ENCODE measurements at places on chromosomes 11 and 22.

GRCh38 chr11:47111318-47111804 is 65.3 kb downstream of the ARFGAP2 start:
- no peak for DNase-seq

DNA sequence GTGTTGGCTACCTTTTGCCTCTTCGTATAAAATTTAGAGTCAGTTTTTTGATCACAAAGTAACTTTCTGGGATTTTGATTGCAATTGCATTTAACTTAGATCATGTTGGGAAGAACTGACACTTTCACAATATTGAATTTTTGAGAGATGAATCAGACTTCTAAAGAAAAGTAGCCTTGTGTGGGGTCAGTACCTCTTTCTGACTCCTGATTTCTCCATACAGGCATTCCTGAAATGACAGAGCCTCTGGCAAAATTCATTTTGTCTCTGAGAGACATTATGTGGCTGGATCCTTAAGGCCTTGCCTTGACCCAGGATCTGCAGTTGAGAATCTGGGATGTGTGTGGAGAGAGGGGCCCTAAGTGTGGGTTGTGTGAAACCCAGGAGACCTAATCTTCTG is 37.8 kb downstream of the PPFIBP2 start:
- DNase-seq, result peak; percentile 24

GRCh38 chr22:22025320-22026156 is 43.0 kb upstream of the TOP3B start:
- no peak for DNase-seq

GRCh38 chr11:58625826-58626460 is 3.5 kb downstream of the CNTF start:
- no peak for DNase-seq

DNA sequence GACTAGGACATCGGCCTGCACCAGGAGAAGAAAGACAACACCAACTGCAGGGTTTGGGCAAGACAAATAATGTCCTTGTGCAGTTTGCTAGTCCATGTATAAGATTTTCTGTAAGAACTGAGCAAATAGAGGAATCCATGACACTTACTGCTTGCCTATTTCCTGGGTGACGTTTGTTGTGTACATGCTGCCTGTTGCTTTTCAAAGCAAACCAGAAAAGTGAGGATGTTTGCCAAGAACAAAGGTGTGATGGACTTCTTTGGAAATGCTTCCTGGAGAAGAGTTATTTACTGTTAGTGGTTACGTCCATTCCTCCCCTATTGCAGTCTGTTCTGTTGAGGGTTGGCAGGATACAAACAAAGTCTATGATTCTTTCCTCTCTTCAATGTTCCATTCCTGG is 126.5 kb downstream of the CASP12 start:
- no peak for DNase-seq

- peak; percentile 54 for DNase-seq
These were observed 64.7 kb upstream of the ASPHD2 start for GRCh38 chr22:26364066-26365015.

GRCh38 chr11:33706966-33707365 is 6.3 kb upstream of the C11orf91 start:
- DNase-seq, result no peak

GRCh38 chr11:67420646-67421429 is 5.4 kb downstream of the CARNS1 start:
- DNase-seq, result peak; percentile 99

DNA sequence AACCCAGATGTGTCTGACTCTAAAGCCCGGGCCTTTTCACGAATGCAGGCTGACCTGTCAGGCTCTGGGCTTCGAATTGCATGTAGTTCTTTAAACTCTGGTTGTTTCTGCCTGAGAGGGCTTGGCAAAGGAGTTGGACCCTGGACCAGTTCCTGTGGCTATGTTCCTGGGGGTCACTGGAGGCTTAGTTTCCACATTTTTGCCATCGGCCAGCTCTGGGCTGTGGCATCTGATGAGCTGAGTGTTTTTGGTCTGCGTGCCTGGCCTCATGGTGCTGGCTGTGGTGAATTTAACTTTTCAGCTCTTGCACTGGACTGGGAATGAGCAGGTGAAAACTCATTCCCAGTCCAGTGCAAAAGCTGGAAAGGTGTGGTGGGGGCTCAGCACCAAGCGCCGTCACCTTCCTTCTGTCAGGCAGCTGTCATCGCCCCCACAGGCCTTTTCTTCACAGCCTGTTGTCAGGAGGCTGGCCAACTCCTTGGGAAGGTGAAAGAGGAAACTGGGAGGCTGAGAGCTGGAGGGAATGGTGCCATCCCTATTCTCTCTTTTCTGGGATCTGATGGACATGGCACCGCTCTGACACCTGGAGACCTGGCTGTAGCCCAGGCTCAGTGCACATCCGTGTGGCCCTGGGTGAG is 123.6 kb downstream of the ADAMTS15 start:
- no peak for DNase-seq

DNA sequence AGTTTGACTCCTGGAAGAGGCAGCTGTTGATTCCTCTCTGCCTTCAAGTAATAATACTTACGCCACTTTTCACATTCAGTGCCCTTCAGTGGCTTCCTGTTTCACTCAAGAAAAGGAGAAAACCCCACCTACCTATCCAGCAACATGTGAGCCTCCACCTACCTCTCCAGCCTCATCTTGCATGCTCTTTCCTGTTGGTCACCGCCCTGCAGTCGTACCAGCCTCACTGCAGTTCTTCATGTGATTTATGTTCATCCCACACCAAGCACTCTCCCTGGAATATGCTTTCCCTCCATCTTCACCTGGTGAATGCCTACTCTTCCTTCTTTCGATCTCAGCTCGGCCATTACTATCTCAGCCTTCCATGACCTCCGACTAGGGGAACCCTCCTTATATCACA is 21.8 kb upstream of the YWHAH start:
- no peak for DNase-seq

DNA sequence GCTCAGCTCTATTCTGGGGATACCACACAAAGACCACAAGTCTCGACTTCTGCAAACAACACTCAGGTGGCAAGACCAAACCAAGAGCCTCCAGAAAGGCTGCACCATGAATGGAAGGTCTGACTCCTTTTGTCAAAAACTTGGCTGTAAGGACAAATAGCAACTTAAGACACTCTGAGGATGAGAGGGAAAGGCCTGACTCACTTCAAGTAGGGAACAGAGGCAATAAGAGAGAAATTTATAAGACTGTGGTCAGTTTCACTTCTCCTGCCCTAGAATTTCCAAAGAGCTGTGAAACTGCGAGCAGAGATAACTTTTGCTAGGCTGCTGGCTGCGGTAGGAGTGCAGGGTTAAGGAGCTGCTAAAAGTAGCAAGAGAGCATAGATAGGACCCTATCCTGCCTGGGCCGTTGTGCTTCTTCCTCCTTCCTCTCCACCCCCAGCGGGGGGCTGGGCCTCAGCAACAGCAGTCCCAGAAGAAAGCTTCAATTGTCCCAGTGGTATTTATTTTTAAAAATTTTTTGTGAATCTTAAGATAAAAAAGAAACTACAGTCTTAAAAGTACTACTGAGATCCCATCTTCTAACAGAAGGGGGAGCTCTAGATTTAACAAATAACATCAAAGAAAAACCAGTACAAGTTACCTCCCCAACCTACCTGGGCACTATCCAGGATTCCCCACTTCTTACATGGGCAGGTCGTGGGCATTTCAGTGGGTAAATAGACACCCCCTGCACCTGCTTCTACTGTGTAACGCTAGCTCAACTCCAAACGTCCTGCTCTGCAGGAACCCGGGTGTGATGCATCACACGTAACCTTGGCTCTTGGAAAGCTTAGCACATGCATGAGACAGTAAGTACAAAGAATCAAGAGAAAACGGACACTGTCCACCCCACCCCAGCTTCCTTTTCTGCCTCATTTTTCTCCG is 66.4 kb downstream of the SGSM3 start:
- DNase-seq, result peak; percentile 29

DNA sequence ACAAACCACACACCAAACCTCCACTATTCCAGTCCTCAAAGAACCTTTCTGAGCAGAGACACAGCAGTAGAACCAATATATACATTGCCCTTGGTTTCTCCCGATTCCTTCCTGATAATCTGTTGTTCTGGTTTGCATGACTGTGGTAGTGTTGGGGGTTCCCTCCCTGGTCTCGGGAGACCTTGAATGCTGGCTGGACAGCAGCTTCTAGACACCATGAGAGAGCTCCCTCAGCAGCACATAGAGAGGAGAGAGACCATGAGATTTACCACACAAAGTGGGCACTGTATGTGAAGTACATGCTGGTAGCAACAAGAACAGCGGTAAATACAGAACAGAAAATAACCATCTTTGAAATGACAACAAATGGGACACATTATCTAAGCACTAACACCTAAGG is 2.6 kb downstream of the C11orf91 start:
- no peak for DNase-seq

DNA sequence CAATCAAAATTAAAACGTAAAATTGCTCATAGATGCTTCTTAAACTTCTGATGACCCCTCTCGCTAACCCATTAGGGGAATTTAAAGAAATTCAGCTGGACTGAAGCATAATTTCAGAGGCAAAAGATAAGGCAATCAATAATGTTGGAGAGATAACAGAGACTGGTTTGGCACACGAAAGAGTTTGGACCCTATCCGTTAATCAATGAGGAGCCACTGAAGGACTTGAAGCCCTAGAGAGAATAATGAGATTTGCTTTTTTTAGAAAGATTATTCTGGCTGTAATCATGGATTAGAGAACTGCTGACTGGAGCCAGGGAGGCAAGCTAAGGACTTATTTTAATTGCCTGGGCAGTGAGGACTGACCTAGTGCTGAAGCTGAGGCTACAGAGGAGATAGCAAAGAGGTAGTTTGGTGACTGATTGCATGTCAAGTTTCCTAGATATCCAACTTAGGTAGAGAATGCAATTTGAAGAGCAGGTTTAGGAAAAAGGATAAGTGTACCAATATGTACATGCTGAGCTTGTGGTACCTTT is 11.9 kb upstream of the ARHGAP42 start:
- no peak for DNase-seq

DNA sequence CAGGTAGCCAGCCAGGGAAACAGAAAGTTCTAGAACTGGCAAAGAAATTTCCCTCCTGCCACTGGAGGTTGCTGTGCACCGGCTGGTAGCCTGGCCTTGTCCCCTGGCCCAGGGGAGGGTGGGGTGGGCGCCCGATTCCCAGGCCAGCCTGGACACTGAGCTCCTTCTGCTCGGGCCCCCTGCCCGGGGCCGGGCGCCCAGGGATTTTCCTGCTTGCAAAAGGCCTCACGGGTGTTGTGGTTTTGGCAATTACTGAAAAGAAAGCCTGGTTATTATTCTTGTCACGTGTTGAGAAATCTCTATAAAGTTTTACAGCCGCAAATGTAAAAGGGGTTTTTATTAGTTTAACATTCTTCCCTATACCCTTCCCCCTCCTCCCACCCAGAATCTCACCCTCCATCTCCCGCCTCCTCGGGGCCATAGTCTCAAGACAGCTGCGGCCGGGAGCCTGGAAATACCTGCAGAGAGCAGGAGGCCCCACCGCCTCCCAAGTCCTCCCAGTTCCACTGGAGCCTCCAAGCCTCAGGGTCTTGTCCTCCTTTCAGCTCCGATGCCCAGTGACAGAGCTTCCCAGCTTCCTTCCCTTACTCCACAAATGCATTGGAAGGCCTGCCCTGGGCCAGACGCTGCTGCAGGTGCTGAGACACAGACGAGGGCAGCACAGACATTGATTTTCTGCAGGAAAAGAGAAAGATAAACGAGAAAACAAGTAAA is 1515.6 kb downstream of the TBC1D22A start:
- DNase-seq, result no peak

DNA sequence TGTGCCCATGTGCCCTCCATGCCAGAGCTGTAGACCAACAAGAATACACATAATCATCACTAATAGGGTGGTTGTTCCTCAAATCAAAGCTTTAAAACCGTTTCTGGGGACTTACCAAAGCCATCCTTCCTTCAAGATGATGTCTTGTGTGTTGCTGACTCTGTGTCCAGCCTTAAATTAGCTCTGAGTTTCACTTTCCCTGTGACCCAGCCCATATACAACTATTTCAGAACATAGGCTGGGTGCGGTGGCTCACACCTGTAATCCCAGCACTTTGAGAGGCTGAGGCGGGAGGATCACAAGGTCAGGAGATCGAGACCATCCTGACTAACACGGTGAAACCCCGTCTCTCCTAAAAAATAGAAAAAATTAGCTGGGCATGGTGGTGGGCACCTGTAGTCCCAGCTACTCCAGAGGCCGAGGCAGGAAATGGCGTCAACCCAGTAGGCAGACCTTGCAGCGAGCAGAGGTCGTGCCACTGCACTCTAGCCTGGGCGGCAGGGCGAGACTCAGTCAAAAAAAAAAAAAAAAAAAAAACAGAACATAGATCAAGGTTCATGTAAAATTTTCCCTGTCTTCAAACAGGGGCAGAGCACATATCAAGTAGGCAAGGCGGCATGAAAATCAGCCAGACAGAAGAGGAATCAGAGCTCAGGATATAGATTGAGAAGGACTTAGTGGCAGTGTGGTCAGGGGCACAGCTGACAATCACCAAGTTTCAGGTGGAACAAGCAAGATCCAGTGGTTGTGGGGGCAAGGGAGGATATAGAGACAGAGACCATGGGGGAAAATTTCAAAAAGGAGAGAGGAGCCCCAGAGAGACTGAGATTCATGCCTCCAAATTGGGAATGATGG is at the start of gene PLAAT2:
Gene PLAAT2 (minus strand): TSS at position 179 of the 855 bp plus-strand sequence. CDS start 55 bp downstream, at position 124.
- DNase-seq, result no peak

DNA sequence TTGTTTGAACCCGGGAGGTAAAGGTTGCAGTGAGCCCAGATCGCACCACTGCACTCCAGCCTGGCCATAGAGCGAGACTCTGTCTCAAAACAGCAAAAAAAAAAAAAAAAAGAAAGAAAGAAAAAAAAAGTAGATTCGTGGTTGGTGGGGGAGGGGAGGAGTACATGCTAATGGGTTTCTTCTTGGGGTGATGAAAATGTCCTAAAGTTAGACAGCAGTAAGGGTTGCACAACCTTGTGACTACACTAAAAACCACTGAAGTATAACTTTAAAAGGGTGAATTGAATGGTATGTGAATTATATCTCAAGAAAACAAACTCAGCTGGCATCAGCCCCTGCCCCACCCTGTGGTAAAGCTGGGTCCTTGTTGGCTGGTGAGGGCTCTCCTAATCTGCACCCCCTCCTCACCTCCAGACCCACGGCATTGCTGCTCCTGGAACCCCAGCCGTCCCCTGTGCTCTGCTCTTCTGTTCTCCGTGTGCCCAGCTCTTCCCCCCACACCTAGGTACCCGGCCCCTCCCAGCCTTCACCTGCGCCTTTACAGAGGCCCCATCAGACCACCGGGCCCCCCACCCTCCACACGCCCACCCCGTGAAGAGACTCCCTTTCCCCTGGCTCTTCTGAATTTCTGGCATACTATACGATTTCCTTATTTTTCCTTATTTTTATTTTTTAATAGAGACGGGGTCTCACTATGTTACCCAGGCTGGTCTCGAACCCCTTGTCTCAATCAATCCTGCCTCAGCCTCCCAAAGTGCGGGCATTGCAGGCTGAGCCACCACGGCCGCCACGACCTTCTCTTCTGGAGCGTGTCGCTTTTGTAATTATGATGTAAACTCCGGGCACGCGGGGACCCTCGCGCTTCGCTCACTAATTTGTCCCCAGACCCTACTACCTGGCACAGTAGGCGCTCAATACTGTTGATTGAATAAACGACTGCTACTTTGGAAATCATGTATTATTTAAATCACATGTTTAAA is 924 bp upstream of the FADD start:
- no peak for DNase-seq

- no peak for DNase-seq
These were observed 1.4 kb downstream of the CD248 start for GRCh38 chr11:66315498-66315885.

All from HTR-8/SVneo (cell line).